ENCODE measurements at places on chromosomes 3 and 15. TPM values are rescaled to one million over a fixed set of nuclear protein-coding genes. Genes with fewer than 3 reads are reported as not detected.

Gene BSN
- total RNA-seq = 0.10 TPM

Gene TRPM1
- not detected for total RNA-seq

Gene MNS1
- 0.62 TPM for total RNA-seq

Gene GOLGA6B
- not detected for total RNA-seq

Gene TMEM45A
- total RNA-seq = 3.6 TPM

Gene TEX55
- not detected for total RNA-seq

Gene RPP25
- total RNA-seq = 5.1 TPM

Gene CHRNB4
- not detected for total RNA-seq

Gene GUCA1C
- total RNA-seq = not detected

Gene KLF15
- total RNA-seq = 118 TPM

Gene ADGRG7
- total RNA-seq = not detected

Gene GAP43
- total RNA-seq = not detected

Gene ISL2
- total RNA-seq = not detected

Gene CDC25A
- total RNA-seq = not detected

Gene NEK10
- total RNA-seq = 12.8 TPM

Gene GCNT3
- total RNA-seq = 0.07 TPM

Gene EPHB1
- 6.5 TPM for total RNA-seq

Gene CLDN18
- not detected for total RNA-seq

Gene ZNF80
- not detected for total RNA-seq

Gene ZMYND10
- 3.0 TPM for total RNA-seq

Gene LHFPL4
- total RNA-seq = not detected

Gene RARB
- 2.3 TPM for total RNA-seq

Gene LYZL4
- total RNA-seq = not detected

Gene GREM1
- total RNA-seq = 1.0 TPM

Gene GLDN
- 1.0 TPM for total RNA-seq

Gene SH2D7
- total RNA-seq = not detected

Gene CCR3
- not detected for total RNA-seq

Gene TRIM42
- total RNA-seq = not detected
